ENCODE measurements at places on chromosomes 12 and 14.

GRCh38 chr12:108803428-108804105 lies 53.8 kb downstream of the SSH1 start:
- DNase-seq: peak; percentile 86

GRCh38 chr12:14111230-14111865 lies 129.9 kb upstream of the GRIN2B start:
- DNase-seq: no peak

- no peak for DNase-seq
Measured at GRCh38 chr12:6828781-6829535, 751 bp downstream of the P3H3 start.

GRCh38 chr12:20445687-20446086 lies 77.3 kb downstream of the PDE3A start:
- no peak for DNase-seq

GRCh38 chr14:61932974-61933373 lies 170.8 kb downstream of the SNAPC1 start:
- DNase-seq: no peak

GRCh38 chr12:1562813-1563407 lies 31.5 kb downstream of the FBXL14 start:
- DNase-seq: no peak

DNA sequence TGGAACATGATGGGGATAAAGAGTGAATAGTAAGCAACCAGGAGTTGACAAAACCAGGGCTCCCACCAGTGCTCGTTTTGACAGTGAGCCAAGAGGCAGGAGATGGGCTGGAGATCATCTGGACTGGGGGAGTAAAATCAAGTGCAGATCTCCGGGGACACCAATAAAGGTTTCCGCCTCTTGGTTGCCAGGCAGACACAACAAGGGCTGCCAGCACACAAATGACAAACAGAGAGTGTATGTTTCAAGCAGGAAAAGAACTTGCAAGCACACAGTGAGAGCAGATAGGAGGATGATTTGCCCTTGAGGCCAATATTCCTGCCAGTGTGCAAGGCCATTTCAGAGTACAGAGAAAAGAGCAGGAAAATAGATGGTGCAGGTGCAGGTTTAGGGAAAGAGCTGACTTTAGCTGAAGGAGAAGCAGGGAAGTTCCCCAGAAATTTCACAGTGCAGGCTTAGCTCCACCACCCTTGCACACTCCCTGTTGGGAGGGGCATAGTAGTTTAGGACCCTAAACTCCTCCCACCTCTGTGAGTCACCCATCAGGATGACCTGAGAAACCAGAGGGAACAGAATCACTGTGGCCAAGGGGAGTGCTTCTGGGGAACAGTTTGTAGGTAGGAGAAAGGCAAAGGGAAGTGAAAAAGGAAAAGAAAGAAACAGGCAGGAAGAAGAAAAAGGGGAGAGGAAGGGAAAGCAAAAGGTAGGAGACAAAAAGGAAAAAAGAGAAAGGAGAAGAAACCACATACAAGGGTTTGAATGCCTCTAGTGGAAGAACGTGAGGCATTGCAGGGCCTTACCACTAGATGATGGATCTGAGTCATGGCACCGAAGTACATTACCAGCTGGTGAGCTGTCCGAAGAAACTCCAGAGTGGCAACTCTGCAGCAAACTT lies 404.4 kb downstream of the SLC6A15 start:
- DNase-seq: peak; percentile 65

GRCh38 chr14:72744416-72745120 lies 149.3 kb downstream of the DPF3 start:
- DNase-seq: no peak

GRCh38 chr12:3034067-3034750 lies 43.0 kb upstream of the TSPAN9 start:
- peak; percentile 31 for DNase-seq

- DNase-seq: no peak
Measured at GRCh38 chr14:70886421-70887206, 20.6 kb upstream of the PCNX1 start.

- no peak for DNase-seq
Measured at GRCh38 chr12:31967539-31967938, 8.3 kb downstream of the RESF1 start.
